ENCODE measurements at places on chromosomes 16 and 17.

- DNase-seq = no peak
These were observed 10.1 kb downstream of the ACTG1 start for GRCh38 chr17:81502471-81503017.

DNA sequence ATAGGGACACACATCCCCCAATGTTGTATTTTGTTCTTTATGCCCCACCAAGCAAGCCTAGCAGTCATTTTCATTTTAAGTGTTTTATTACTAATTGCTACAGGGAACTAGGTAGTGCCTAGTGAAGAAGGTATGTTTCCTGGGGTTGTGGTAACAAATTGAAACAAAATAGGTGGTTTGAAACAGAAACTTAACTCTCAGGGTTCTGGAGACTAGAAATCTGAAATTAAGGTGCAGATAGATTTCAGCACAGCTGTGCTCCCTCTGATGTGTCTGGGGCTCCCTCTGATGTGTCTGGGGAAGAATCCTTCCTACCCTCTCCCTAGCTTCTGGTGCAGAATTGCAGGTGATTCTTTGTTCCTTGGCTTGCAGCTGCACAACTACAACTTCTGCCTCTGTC, 390.1 kb downstream of the ZFHX3 start:
- DNase-seq = no peak

GRCh38 chr16:47229053-47230050, 85.6 kb upstream of the NETO2 start:
- DNase-seq = no peak

GRCh38 chr16:49017501-49017900, 264.1 kb downstream of the CBLN1 start:
- no peak for DNase-seq

- no peak for DNase-seq
These were observed 2.3 kb upstream of the MED24 start for GRCh38 chr17:40056379-40057015.

GRCh38 chr17:45841883-45842525, 2.7 kb upstream of the SPPL2C start:
- DNase-seq = no peak

- DNase-seq = no peak
These were observed 82.3 kb upstream of the BCAR1 start for GRCh38 chr16:75333721-75334163.

DNA sequence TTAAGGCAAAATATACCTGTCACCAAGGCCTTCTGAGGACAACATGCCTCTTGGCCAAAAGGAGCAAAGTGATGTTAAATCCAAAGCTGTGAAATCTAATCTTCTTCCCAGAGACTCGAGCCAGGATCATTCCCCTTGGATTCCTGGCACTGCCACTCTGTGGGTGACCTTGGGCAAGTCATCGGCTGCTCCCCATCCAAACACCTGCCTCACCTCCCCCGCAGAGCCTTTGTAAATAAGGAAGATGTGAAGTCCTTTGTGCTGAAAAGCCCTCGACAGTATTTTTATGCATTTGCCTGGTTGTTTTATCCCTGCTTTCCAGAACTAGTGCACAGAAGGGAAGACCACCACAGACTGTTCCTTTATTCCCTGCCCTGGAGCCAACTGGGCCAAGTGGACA, 5.4 kb upstream of the CEP295NL start:
- no peak for DNase-seq

DNA sequence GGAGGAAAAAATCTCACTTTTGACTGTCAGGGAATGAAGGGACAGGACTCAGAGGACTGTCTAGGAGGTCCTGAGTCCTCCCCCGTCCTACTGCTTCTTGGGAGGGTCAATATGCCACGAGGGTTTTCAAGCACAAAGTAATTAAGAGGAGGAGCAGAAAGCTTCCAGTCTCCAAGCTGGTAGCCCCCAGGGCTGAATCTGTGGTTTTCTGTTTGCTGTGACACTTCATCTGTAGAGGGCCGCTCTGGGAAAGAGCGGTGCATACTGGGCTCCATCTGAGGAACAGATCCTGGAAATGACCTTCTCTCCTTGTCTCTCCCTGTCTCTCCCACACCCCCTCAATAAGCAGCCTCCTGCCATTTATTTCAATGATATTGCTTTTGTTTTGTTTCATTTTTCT, 180.1 kb upstream of the SDK2 start:
- no peak for DNase-seq

- no peak for DNase-seq
These were observed 61.9 kb downstream of the MPHOSPH6 start for GRCh38 chr16:82108100-82108499.

DNA sequence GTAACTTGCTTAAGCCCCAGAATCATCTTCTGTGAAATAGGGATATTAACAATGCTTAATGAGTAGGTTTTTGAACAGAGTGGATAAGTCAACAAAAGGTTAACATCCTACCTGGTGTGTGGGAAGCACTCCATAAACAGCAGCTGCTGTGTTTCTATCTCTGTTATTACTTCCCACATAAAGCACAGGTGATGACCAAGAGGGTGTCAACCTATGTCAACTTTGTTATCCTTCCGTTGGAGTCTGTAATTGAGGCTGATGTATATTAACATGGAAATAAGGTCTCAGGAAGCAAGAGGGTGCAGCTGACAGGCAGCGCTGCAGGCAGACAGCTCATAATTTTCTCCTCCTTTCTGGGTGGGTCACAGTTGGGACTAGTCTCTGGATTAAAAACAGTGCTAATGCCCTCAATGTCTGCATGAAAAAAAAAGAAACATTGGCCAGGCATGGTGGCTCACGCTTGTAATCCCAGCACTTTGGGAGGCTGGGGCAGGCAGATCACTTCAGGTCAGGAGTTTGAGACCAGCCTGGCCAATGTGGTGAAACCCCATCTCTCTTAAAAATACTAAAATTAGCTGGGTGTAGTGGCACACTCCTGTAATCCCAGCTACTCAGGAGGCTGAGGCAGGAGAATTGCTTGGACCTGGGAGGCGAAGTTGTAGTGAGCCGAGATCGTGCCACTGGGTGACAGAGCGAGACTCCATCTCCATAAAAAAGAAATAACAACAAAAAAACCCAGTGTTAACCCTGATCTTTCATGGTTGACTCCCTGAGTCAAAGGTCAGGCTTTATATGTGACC, 269.6 kb downstream of the SNX29 start:
- no peak for DNase-seq

DNA sequence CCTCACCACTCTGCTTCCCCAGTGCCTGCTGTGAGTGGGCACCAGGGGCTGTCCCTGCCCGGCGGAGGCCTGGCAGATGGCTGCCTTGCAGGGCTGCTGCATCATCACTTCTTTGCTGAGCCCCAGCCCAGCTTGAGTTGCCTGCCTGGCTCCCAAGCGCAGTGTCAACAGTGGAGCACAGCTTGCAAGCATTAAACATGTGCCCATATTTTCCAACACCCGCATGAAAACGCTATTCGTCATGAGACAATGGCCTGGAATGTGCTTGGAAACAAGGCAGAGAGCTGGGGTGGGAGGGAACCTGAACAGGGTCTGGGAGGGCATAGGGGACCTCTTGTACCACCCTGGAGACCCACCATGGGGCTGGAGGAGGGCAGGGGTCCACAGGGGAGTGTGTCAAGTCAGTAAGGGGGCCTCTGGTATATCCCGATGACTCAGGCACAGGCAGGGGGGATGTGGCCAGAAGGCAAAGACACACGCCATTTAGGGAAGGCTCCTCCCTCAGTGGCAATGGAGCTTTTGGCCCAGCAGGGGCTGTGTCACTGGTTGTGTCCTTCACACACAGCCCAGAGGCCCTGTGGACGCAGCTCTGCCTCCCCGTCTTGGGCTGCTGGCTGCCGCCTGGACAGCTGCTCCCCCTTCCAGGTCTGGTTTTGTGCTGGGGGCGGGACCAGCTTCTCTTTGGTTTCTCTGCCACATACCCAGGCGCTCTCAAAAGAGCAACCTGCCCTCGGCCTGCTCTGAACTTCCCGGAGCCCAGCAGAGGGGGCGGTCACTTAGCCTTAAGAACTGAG, 17.4 kb upstream of the MTSS2 start:
- DNase-seq = peak; percentile 79

GRCh38 chr16:11297492-11298142, 16.5 kb upstream of the PRM1 start:
- DNase-seq = peak; percentile 28

- DNase-seq = no peak
These were observed 20.5 kb downstream of the ZNF207 start for GRCh38 chr17:32370426-32370825.

DNA sequence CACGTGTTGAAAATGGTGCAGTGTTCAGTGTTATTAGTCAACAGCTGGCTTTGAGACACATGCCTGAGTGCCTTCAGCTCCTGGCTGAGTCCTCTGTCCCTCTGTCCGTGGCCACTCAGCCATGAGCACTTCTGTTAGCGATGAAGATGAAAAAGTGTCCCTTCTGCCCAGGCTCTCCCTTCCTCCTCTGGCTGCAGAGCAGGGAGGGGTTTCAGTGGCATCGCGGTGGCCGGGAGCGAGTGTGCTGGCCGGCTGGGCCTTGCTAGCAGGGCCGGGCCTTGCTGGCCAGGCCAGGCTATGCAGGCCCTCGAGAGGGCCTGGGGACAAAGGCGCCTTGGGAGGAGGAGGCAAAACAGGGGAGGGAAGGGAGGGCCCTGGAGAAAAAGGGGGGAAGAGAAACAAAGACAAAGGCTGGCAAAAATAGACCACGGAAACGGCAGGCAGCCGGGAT, 47.7 kb downstream of the CMIP start:
- DNase-seq = no peak

DNA sequence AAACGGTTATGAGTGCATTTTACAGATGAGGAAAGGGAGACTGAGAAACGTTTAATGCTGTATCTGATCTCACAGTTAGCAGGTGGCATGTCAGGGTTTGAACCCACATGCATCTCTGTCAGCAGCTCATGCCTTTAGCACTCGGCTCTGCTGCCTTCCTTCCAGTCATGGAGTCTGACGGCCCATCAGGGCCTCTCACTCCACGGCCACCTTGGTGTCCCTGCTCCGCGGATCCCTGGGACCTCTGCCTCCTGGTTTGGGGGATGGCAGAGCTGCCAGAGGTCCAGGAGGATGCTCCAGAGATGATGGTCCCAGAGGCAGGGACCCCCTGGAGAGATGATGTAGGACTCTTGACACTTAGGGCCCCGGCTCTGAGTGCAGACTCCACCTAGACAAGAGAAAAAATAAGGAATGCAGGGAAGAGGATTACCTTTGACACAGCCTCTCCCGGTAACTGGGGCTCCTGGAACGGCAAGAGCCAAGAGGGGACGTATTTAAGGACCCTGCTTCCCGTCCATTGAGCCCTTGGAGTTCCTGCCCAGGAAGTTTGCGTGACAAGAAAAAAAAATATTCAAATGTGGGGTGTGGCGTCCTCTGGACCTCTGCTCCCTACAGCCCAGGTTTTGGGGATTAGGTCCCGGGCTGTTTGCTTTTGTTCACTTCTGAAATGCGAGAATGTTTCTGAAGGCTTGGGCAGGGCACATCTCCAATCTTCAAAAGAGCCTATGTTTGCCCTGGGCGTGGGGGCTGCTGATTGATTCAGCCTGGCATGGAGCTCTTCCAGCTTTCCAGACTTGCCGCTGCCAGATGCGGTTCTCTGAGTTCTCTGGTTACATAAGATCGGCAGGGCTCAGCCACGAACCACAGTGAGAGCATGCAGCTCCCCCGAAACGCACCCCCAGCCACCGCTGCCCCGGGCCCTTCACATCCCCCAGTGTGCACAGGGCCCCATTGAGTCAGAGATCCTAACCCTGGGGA, at the start of gene ALDH3A1:
Gene ALDH3A1 (minus strand): TSS at position 470 of the 978 bp plus-strand sequence. CDS start 3,169 bp downstream, outside the sequence.
- no peak for DNase-seq

DNA sequence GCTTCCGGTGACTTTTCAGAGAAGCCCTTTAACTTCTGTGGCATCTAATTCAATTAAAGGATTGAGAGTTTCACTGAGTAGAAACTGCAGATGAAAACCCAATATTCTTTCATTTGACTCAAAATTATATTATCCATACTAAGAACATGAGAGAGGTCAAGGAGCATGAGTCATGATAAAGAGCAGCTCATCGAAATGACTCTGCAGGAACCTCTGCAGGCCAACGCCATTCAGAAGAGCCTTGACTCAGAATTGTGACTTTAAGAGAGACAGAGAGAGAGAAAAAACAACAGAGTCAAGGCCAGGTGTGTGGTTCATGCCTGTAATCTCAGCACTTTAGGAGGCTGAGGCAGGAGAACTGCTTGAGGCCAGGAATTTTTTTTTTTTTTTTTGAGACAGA, 417.2 kb upstream of the XYLT1 start:
- DNase-seq = no peak

DNA sequence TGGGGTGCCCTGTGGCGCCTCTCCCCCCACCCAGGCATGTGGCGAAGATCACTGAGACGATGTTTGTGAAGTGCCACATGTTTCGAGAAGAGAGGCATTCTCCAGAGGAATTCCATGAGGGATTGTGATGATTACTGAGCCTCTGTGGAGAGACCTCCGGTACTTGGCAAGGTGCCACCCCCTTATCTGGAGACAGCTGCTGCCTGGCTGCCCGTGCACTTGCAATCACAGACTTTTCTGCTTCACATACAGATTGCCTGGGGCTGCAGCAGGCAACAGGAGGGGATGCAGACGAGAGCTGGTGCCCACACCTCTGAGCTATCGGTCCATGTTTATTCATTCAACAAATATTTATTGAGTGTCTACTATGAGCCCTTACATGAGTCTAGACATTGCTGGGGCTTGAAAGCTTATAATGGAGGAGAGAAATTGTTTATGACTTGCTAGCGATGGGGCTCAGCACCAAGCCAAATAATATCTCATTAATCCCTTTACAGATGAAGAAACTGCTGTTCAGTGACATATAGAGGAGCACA, 317.2 kb upstream of the ZFHX3 start:
- no peak for DNase-seq

GRCh38 chr17:64156670-64157069, 26.7 kb upstream of the ERN1 start:
- DNase-seq = no peak

DNA sequence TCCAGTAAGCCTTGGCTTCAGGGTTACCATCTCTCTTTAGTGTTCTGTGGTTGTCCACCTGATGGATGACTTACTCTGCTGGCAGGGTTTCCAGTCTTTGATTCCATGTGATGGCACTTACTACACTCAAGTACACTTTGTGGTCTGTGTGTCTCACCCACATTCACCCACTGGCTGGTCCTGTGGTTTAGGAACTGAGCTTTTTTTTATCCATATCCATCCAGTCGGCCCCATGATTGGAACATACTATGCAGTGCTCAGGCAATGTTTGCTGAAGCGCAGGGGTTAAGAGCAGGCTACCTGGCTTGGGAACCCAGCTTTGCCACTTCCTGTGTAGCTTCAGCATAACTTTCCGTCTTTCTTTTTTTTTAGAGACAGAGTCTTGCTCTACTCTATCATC, 2.8 kb upstream of the FUS start:
- DNase-seq = no peak

GRCh38 chr17:68937890-68938514, 17.2 kb downstream of the ABCA8 start:
- no peak for DNase-seq

DNA sequence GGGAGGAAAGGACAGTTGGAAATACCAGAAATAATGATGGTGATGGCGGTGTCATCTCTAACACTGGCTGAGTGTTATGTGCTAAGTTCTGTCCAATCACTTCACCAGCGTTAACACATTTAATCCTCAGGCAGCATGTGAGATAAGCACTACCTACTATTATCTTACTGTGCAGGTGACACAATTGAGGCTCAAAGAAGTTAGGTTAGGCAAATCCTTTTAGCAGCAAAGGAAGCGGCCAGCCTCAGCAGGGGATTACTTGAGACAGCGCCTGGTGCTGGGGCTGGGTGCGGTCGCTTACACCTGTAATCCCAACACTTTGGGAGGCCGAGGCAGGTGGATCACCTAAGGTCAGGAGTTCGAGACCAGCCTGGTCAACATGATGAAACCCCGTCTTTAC, 18.7 kb upstream of the DHX8 start:
- no peak for DNase-seq
